ENCODE measurements at places on chromosomes 12 and 14.

DNA sequence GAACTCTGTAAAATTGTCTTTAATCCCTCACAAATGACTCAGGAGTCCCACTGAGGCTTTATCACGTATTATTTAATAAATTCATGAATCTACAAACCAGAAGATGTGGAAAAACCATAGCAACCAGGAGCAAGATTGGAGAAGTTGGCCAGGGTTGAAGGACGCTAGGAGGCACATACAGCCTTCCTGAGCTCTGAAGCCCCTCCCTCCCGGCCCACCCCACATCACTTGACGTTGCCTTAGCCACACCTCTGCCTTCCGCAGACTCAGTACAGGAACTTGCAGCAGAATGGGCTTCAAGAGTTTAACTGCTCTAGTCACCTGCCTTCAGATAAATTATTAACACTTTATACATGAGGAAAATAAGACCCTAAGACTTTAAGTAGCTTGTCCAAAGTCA is 33.9 kb downstream of the SLC35F4 start:
- no peak for DNase-seq

- no peak for DNase-seq
These were observed 6.2 kb downstream of the SMIM41 start for GRCh38 chr12:52085682-52086180.

- no peak for DNase-seq
These were observed 22.1 kb downstream of the DACT1 start for GRCh38 chr14:58659846-58660245.

- peak; percentile 52 for DNase-seq
These were observed 39.7 kb downstream of the FMNL3 start for GRCh38 chr12:49667325-49668090.

DNA sequence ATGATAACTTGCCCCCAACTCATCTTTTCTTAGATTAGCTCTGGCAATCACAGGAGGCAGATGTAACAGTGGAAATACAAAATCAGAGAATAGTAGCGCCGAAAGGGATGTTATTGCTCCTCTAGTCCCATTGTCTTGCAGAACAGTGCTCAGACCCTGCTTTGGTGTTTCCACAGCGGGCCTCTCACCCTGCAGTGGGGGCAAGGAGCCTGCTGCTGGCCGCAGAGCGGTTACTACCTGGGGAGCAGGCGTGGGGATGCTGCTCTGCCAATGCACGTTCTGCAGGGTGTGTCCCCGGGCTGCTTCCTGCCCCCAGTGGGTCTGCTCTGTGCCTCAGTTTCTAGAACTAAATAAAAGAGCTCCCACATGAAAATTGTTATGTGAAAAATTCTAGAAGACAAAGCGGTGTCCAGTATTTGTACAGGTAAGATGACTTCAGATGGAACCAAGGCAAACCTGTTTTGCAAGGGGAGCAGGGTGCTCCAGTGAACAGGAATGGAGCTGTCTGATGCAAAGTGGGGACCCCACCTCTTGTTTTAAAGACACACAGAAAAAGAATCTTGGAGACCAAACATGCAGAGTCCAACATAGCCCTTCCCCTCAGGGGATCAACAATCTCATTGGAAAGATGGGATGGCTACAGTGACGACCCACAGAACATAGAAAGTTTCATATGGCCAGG is 35.5 kb downstream of the LRRC74A start:
- no peak for DNase-seq

DNA sequence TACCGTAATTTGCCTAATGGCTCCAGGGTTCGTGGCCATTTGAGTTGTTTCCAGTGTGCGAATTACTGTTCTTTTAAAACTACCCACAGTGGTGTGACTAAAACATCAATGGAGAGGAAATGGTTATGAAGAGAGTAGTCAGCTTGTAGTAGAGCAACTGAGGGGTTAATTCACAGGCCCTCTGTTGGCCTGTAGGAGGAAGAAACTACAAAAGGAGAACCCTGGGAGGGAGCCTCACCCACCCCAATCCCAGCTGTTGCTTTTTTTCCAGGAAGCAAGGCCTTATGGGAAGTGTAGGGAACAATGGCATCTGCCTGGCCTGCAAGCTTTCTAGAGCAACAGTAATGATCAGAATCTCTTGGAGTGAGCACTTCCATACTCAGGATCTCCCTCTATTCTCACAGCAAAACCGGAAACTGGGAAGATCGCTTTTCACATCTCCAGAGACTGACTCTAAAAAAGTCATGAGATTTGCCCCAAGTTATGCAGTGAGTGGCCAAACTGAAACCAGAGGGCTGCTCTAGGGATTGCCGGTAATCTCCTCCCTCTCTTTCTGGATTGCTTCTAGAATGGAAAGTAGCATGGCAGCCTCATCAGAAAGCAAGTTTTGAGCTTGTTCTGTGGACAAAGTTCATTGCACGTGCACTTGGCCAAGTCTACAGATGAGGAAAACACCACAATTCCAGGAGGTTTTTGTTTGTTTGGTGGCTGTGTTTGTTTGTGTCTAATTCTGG is 125.3 kb upstream of the PWP1 start:
- DNase-seq, result peak; percentile 34

DNA sequence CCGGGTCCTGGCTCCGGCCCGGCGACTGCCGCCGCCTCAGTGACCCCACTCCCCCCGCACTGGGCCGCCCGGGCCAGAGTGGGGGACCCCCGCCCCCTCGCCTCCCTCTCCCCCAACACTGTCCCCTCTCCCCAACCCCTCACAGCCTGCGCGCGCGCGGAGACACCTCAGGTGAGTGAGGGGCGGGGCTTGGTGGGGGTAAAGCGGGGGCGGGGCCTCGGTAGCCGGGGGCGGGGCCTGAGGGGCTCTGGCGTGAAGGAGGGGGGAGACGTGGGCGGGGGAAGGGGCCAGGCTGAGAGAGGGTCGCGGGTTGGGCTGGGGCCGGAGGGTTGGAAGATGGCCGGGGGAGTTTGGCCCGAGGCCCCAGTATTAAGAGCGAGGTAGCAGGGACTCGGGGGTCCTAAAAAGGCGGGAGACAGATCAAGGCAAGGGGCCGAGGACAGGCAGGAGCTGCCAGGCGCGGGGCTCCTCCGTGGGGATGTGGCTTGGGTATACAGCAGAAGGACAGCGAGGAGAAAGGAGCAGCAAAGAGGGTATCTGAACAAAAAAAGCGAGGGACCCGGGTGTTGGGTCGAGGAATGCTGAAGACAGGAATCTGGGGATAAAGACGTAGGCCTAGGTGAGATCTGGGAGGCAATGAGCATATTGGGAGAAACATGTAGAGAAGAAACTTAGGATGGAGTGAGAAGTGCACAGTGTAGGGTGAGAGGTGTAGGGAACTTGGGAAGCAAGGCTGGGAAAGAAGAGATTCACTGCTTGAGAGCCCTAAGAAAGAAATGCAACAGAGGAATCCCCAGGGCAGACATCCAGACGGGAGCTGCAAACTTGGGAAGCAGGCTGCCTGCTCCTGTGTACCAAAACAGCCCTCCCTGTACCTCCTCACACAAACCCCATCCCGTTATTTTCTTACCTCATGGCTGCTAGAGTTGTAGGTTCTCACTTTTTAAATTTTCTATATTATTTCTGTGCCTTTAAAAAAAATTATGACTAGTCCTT is 10.8 kb downstream of the SUOX start:
- peak; percentile 11 for DNase-seq

GRCh38 chr12:92299744-92300143 is 154.1 kb upstream of the BTG1 start:
- no peak for DNase-seq

- DNase-seq, result no peak
These were observed 17.9 kb upstream of the BBS10 start for GRCh38 chr12:76366163-76366562.

DNA sequence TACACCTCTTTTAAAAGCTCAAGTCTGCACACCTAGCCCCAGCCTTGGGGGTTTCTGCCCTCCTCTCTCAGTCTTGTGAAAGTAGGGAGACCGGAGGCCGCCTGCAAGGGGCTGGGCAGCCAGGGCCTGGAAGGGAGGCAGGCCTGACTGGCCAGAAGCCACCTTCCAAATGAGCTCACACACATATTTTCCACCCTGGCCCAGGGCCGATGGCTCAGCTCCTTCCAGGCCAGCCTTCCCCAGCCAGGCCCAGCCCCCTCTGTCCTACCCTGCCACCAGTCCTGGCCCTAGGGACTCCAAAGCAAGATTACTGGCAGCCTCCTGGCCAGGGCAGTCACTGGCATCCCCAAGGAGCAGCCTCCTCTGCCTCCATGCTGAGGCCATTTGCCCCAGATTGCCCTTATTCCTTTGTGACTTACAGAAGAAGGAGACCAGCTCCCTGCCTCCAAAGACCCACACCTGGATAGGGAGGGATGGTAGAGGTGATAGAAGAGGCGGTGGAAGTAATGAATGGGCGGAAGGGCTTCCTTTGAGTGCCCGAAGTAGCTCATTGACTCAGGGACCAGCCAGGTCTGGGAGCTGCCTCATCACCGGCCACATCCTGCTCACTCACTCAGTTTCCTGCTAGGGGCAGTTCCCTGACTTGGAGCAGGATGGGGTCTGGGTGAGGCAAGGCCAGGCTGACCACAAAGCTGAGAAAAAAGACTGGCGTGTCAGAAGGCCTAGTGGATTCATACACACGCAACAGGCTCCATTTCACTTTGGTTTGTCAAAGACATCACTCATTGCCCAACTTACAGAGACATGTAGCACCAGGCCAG is 14.8 kb downstream of the MMP14 start:
- peak; percentile 100 for DNase-seq

- no peak for DNase-seq
These were observed 1.7 kb downstream of the LMBR1L start for GRCh38 chr12:49108958-49109404.

- DNase-seq, result no peak
These were observed 61.1 kb downstream of the MYRFL start for GRCh38 chr12:69886109-69886508.

DNA sequence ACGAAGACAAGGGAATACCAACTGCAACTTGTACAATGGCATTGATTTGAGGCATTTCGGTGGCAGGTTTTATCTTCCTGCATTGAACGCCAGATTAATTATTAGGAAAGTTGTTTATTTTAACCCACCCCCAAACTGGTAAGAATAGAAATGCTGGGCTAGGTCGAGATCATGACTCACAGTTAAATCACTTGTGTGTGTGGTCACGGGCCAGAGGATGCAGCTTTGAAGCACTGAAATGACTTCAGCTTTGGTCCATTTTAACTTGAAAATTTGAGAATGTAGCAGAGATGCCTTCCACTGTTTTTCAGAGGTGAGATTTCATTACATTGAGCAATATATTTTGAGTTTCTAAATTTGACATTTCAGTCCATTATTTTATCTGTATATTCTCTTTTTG is 23.6 kb upstream of the KCNH3 start:
- peak; percentile 81 for DNase-seq

DNA sequence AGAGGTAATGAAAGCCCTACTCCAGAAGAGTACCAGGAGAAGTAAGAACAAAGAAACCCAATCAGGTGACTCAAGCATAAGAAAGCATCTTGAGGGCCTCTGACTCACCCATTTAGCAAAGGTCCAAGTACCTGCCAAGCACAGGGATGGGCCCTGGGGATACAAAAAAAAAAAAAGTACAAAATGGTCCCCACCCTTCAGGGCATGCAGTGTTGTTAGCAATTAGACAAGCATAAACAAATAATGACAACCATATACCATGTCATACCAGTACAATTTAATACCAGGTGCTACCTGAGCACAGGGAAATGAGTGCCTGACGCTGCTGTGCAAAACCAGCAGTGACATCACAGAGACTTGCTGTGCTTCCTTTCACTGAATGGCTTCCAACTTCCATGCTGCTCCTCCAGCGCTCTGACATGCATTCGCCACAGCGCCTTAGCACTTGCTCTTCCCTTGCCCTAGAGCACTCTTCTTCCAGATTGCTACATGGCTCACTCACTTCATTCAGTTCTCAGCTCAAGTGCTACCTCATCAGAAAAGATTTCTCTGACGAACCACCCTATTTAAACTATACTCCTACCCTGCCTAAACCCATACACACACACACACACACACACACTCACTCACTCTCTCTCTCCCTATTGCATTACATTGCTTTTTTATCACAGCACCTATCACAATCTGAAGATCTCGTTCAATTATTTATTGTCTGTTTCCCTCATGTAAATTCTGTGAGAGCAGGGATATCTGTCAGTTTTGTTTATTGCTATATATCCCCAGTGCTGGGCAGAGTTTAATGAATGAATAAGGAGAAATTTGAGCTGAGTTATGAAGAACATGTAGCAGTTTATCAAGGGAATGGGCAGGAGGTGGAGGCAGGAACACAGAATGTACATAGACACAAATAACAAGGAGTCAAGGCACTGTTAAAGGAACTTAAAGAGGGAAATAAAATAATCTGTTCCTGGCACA is 12.9 kb upstream of the EPS8 start:
- DNase-seq, result peak; percentile 24

GRCh38 chr14:59439256-59439965 is 25.8 kb downstream of the GPR135 start:
- DNase-seq, result no peak

DNA sequence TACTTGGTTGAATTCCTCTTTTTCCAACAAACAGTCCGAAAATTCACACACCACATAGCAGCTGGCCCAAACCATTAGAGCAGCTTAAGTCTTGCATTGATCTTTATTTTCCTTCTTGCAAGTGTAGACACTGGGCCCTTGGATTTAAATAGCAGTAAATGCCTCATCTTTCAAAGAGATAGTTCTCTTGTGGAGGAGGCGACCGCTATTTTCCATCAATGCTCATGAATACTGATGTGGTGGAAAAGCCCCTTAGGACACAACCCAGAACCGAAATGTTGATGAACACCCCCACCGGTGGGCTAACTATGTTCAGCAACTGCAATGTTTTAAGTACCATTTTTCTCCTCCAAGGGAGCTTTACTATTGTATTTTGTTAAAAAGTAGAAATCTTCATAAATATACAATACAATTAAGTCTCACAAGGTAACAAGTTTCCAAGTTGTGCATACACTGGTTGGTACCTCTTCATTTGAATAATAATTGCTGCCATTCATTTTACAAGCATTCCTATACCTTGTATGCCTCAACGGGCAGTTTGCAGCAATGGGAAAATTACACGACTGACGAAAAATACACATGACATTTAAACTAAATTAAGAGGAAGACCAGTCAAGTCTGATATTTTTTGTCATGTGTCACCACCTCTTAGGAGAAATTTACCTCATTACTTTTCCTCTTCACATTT is 18.0 kb downstream of the NIN start:
- DNase-seq, result no peak

- no peak for DNase-seq
These were observed 259.7 kb upstream of the DCN start for GRCh38 chr12:91441993-91442952.

- peak; percentile 15 for DNase-seq
These were observed 10.5 kb downstream of the BTBD6 start for GRCh38 chr14:105258846-105259245.

Measured in HT1080 (cell line).